AG20443 (cell line): ENCODE measurements at places on chromosomes 16 and 17.

DNA sequence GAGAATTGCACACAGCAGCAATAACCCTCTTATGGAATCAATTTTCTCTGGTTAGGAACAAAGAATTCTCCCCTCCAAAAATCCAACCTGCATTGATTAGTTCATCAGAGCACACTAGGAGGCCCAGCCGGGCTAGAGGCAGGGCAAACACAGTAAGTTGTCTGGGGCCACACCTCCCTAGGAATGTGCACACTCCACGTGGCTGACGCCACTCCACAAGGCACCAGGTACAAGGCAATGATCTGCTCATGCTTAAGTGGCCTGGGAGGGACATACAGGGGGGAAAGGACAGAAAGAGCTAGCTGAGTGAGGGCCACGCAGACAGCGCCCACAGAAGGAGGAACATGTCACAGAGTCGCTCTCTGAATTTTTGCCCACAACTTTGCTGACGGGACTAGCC is 107.6 kb downstream of the SLC39A11 start:
- DNase-seq: no peak

DNA sequence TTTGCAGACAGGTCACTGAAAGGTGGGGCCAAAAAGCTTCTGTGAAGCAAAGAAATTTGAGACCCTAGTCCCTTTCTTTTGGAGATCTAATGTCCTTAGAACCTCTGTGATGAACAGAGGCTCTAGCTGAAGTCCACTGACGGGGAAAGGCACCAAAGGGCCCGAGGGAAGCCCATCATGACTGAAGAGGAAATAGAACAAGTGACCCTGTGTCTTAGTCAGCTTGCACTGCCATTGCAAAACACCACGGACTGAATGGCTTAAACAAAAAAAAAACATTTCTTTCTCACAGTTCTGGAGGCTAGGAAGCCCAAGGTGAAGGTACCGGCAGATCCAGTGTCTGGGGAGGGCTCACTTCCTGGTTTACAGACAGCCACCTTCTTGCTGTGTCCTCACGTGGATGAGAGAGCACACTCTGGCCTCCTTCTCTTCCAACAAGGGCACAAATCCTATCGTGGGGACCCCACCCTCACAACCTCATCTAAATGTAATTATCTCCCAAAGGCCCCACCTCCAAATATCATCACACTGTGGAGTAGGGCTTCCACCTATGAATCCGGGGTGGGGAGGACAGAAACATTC is 24.3 kb upstream of the ASGR2 start:
- no peak for DNase-seq

- peak; percentile 56 for DNase-seq
Measured at GRCh38 chr17:13557077-13557476, 44.7 kb downstream of the HS3ST3A1 start.

DNA sequence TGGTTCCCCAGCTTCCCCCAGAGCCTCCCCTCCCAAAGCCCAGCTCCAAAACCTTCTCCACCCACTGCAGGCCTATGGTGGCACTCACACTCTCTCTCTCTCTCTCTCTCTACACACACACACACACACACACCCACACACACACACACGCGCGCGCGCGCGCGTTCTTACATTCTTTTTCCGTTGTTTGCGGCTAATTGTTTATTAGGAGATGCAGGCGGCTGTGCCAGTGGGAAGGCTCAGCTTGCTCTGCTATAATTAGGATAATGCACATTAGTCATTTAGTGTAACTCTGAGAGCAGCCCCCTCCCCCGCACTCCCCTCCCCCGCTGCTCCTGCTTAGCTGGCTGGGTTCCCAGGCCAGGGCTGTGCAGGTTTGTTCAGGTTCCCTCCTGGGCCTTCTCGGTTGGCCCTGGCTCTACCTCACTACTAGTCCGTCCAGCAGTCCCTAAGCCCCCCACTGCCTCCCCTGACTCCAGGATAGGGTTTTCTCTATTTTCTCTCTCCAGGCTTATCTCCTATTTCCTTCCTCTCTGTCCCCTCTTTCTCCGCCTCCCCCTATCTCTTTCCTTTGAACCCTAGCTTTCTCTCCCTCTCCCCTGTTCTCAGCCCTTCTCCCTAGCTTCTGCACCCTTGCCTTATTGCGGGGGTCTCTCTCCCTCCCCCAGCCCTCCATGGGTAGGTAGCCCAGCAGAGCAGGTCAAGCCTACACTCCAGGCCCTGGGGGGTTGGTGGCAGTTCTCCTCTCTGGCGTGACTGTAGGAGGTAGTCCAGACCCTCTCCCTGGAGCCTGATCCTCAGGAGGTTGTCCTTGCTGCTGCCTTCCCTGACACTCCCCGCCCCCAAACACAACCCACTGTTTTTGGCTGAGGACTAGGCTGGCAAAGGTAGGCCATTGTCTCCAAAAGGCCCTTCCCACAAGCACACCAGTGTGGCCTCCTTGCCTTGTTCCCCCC is 34.0 kb downstream of the TMEM132E start:
- no peak for DNase-seq

DNA sequence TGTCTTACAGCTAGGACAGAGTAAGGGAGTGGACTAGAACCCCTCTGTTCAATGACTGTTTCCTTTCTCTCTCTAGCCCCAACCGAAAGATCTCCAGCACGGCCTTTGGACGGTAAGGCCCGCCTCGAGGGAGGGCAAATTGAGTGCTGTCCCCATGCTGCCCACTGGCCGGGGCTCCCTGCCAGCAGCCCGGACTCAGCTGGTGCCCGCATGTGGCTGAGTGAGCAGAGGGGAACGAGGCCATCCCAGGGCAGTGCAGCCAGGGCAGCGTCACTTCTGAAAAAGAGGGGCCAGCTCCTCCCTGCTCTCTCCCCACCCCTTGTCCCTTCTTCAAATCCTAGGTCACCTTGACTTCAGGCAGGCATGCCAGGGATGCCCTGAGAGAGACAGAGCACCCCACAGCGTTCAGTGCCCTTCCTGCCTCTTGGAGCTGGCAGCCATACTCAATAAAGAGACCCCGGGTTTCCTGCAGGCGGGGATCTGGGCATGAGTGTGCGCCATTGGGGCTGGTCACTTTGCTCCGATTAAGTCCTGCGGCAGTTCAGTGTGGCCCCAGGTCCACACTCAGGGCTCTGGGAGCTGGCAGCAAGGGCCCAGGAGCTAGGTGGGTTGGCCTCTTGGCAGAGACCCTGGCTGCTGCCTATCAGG is 130.9 kb downstream of the RAB11FIP4 start:
- no peak for DNase-seq

DNA sequence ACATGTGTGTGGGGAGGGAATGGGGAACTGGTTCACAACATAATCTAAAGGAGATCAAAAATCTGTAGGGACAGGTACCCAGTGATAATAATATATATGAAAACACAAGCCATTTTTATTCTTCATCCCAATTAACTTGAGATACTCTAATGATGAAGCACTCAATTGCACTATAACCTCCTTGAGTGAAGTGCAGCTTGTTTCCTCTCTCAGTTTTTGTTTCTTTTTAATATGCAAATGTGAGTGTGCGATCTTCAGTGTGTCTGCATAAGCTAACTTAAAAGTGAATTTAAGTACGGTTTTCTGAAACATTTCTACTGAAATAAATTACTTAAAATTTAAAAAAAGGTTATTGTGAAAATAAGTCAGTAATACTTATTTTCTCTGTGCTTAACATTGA is 623.5 kb downstream of the CDH11 start:
- no peak for DNase-seq

DNA sequence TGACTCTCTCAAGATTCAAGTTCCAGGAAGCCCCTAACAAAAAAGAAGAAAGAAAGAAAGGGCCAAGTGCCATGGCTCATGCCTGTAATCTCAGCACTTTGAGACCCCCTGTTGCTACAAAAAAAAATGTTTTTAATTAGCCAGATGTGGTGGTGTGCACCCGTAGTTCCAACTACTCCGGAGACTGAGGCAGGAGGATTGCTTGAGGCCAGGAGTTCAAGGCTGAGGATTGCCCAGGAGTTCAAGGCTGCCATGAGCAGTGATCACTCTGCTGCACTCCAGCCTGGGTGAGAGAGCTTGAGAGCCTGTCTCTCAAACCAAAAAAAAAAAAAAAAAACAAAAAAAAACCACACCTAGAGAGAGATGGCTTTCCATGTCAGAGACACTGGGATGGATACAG is 18.8 kb downstream of the TLE7 start:
- DNase-seq: no peak

GRCh38 chr17:57567251-57567650 is 177.8 kb downstream of the CCDC182 start:
- DNase-seq: no peak

GRCh38 chr16:89899879-89900481 is 18.7 kb upstream of the MC1R start:
- no peak for DNase-seq

DNA sequence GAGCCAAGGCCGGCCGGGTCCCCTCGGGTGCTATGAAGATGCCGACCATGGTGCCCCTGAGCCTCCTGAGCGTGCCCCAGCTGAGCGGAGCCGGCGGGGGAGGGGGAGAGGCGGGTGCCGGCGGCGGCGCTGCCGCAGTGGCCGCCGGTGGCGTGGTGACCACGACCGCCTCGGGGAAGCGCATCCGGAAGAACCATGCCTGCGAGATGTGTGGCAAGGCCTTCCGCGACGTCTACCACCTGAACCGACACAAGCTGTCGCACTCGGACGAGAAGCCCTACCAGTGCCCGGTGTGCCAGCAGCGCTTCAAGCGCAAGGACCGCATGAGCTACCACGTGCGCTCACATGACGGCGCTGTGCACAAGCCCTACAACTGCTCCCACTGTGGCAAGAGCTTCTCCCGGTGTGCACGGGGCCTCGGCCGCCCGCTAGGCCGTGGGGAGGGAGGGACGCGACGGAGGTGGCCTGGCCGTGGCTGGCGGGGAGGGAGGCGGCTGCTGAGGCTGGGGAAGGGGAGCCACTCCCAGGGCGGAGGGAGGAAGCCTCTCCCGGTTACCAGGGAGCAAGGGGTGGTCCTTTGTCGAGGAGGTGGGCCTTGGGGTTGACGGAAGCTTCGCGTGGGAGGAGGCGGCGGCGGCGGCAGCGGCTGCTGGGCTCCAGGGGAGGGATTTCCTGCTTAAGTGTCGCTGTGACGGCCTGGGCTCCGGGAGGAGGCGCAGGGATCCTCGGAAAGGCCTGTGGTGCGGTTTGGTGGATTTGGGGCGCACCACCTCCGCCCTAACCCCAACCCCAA is 1.3 kb downstream of the MAZ start:
- peak; percentile 72 for DNase-seq

DNA sequence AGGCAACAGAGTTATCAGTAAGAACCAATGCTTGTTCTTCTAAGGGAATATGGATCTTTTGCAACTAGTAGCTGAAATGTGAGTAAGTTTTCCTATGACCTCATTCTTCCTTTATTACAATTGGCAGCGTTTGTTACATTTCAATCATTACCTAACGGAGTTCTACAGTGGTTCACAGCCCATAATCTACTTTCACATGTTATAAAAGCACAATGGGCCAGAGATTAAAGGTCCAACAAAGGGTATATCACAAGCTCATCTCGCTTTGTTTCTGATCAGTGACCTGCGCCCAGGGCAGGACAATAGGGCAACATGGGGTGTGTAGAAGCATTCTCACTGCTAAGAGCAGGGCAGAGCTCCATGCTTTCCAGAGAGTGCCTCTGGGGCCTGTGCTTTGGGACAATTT is 279.9 kb upstream of the DYNLRB2 start:
- DNase-seq: no peak

DNA sequence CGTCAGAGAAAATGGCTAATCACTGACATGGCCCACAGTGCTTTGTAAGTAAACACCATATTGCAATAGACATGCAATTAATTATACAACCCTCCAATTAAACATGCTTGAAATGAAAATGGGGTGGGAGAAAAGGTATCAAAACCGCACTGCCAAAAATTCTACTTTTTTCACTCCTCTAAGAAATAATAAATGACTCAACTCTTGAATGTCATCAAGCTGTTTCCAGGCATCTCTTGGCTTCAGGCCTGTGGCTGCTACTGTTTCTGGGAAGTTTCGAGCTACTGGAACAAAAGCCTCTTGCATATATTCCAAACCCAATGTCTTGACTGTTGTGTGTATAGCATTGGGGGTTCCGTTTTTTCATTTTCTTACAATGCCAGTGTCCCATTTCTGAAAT is 412.6 kb downstream of the RBFOX1 start:
- DNase-seq: no peak

- no peak for DNase-seq
Measured at GRCh38 chr17:64355536-64356303, 34.9 kb downstream of the PECAM1 start.

GRCh38 chr17:43366891-43367736 is 31.7 kb upstream of the ARL4D start:
- no peak for DNase-seq

- no peak for DNase-seq
Measured at GRCh38 chr16:1491327-1491726, 1.8 kb upstream of the TELO2 start.

GRCh38 chr16:3038896-3039295 is 2.2 kb upstream of the BICDL2 start:
- no peak for DNase-seq
